ENCODE measurements at places on chromosomes 13 and 19. TPM values are rescaled to one million over a fixed set of nuclear protein-coding genes. Genes with fewer than 3 reads are reported as not detected.

GRCh38 chr13:61960981-61961380, 545.3 kb upstream of the PCDH20 start:
- no peak for DNase-seq
- no peaks in the 10 kb centered on the region for H3K27me3 ChIP-seq
- no peaks in the 10 kb centered on the region for H3K4me1 ChIP-seq

DNA sequence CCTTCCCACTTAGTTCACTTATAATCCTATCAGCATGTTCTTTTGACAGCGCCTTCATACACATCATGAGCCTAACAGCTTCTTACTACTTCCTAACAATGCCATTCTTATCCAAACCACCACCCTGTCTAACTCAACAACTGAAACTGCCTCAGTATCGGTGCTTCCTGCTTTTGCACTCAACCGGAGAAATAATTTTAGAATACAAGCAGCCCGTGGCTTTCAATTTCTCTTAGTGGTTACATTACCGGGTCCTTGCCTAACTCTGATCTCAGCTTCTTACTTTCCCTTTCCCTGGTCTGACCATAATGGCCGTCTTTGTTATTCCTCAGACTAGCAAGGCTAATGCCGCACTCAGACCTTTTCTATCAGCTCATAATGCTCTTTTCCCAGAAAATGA, 17.0 kb downstream of the ZFP82 start:
- no peak for DNase-seq
- peaks cover 2% of the 10 kb centered on the region for H3K36me3 ChIP-seq
- no peak overlapping the region for H3K4me3 ChIP-seq
- no peaks in the 10 kb centered on the region for H3K4me1 ChIP-seq

The SUPT5H gene
- 113 TPM for total RNA-seq

GRCh38 chr13:70051531-70051930, 56.1 kb upstream of the ATXN8OS start:
- no peaks in the 10 kb centered on the region for H3K4me1 ChIP-seq
- no peak overlapping the region for H3K27ac ChIP-seq
- no peak overlapping the region for H3K4me3 ChIP-seq
- no peaks in the 10 kb centered on the region for H3K27me3 ChIP-seq
- H3K36me3 ChIP-seq: no peaks in the 10 kb centered on the region
- DNase-seq: no peak

GRCh38 chr13:75693227-75693626, 57.1 kb downstream of the LMO7 start:
- H3K27ac ChIP-seq: no peak overlapping the region
- no peaks in the 10 kb centered on the region for H3K27me3 ChIP-seq
- no peak for DNase-seq

DNA sequence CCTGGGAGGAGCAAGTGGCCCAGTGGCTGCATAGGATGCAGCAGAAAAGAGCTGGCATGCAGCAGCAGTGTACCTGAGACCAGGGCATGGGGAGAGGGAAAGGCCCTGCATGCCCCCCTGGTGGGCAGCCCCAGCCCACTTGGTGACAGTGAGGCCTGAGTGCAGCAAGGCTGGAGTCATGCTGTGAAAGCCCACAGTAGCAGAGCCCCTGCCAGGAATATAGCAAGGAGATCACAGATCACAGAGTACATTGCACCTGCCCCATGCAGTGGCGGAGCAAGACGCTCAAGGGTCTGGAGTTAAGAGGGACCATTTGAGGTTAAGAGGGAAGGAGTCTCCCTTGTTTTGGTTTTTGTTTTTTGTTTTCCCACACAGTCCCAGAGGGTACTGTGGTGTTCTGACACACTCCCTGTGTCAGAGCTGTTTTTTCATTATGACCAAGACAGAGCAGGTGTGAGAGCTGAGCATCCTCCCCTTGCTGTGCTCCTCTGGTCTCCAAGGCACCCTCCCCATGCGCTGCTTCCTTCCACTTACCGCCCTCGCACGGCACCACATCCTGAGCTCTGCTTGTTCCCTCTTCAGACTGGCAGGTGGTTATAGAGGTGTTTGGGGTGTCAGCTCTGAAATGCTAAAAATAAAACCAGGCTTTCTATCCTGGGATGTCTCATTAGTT, 85.0 kb upstream of the UBL3 start:
- no peak overlapping the region for H3K27ac ChIP-seq
- no peak for DNase-seq
- no peak overlapping the region for H3K4me3 ChIP-seq
- no peaks in the 10 kb centered on the region for H3K4me1 ChIP-seq
- no peaks in the 10 kb centered on the region for H3K36me3 ChIP-seq
- no peaks in the 10 kb centered on the region for H3K27me3 ChIP-seq

DNA sequence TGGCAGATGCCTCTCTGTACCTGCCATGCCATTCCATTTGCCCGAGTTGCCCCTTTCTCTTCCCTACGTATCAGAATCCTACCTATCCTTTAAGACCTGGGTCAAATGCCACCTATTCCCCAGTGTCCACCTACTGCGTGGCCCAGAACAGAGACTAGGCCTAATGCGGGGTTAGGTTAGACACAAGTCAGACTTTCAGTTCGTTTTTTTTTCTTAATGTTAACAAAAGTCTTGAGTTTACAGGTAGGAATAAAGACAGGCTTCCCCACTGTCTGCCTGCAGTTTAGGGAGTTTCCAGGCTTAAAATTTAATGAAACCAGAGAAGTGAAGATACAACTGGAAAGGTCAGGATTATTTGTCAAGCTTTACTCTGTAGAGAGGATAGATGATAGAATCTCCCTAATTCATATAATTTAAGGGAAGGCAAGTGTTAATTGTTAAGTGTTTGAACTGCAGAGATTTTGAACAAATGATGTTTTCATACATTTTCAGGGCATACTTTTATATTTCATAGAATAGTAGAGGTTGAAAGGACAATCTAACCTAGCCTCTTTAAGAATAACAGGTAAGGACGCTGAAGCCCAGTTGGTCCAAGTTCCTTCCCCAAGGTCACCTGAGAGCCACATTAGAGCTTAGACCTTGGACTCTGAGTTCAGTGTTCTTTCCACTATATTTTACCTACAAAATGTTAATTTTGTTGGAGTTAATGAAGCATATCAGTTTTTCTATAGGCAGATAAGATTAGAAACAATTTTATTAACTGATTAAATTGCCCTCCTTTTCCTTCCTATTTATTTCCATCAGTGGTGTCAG, 35.8 kb downstream of the FRY start:
- H3K27ac ChIP-seq: no peak overlapping the region
- no peak for DNase-seq
- H3K27me3 ChIP-seq: no peaks in the 10 kb centered on the region

- H3K36me3 ChIP-seq: no peaks in the 10 kb centered on the region
- peak overlapping the region; percentile 91 for H3K27ac ChIP-seq
- peaks cover 34% of the 10 kb centered on the region for H3K4me1 ChIP-seq
- H3K4me3 ChIP-seq: peak overlapping the region; percentile 98
- no peaks in the 10 kb centered on the region for H3K27me3 ChIP-seq
These were observed 591 bp downstream of the ZNF823 start for GRCh38 chr19:11737964-11738745.

DNA sequence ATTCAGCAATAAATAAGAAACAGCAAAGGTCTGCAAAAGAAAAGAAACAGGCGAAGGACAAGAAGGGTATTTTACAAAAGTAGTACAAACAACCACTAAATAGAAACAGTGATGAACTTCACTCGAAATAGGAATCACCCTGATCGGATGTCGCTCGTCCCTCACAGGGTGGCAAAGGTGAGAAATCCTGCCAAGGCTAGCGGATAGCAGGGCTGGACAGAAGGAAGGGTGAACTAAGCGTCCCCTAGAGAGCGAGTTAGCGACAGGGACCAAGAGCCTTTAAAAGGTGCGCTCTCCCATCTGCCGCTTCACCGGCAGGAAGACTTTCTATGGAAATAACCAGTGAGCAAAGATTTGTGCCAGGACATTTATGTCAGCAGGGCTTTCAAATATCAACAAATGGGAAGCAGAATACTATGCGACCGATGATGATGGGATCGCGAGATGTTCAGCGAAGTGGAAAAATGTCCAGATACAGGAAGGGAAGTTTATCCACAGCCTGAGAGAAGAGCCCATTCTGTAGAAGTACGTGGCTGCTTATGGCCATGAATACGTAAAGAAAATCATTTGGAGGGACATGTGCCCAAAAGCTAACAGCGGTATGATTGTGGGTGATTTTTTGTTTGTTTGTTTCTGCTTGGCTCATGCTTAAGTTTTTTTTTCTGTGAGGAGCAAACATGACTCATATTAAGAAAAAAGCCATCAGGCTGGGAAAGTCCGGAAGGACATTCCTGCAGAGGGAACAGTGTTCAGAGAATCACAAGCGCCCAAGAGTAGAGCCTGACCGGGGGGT, 18.9 kb downstream of the ELAVL1 start:
- peaks cover 24% of the 10 kb centered on the region for H3K4me1 ChIP-seq
- H3K4me3 ChIP-seq: no peak overlapping the region
- no peak for DNase-seq
- H3K27me3 ChIP-seq: no peaks in the 10 kb centered on the region

DNA sequence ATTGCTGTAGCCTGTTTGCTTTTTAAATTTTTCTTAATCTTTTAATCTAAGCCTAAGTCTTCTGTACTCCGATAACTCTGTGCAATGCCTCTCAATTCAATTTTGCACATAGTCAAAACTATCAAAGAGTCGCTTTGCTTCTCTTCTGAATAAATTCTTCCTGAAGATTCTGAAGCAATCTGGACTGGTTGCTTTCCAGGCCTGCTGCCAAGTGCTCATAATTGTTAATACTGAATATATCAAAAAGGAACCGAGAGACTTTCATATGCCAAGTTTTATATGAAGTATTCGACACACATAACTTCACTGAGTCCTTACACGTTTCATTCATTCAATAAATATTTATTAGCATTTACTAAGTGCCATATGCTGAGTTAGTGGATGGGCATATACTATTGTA, 91.3 kb downstream of the EDNRB start:
- DNase-seq: no peak
- no peak overlapping the region for H3K4me3 ChIP-seq
- no peaks in the 10 kb centered on the region for H3K36me3 ChIP-seq
- H3K27ac ChIP-seq: no peak overlapping the region
- H3K4me1 ChIP-seq: no peaks in the 10 kb centered on the region

The S1PR4 gene
- not detected for total RNA-seq

The PSG4 gene
- total RNA-seq: 8.3 TPM

- peaks cover 7% of the 10 kb centered on the region for H3K4me1 ChIP-seq
- no peak overlapping the region for H3K27ac ChIP-seq
- DNase-seq: no peak
- no peaks in the 10 kb centered on the region for H3K36me3 ChIP-seq
- H3K4me3 ChIP-seq: no peak overlapping the region
These were observed 21.0 kb downstream of the TNFSF9 start for GRCh38 chr19:6551607-6552450.

The BICRA gene
- total RNA-seq: 5.2 TPM

DNA sequence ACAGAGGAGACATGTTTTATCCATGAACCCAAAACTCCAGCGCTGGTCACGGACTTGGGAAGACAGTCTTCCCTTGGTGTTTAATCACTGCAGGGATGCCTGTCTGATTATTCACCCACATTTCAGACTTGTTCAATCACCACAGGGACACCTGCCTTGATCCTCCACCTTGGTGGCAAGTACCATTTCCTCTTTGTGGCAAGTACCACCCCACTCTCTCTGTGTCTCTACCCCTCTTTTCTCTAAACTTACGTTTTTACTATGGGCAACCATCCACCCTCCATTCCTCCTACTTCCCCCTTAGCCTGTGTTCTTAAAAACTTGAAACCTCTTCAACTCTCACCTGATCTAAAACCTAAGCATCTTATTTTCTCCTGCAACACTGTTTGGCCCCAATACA, 16.8 kb downstream of the ZNF83 start:
- no peaks in the 10 kb centered on the region for H3K4me1 ChIP-seq
- no peak for DNase-seq
- H3K27ac ChIP-seq: no peak overlapping the region
- H3K36me3 ChIP-seq: peaks cover 49% of the 10 kb centered on the region
- H3K27me3 ChIP-seq: no peaks in the 10 kb centered on the region

DNA sequence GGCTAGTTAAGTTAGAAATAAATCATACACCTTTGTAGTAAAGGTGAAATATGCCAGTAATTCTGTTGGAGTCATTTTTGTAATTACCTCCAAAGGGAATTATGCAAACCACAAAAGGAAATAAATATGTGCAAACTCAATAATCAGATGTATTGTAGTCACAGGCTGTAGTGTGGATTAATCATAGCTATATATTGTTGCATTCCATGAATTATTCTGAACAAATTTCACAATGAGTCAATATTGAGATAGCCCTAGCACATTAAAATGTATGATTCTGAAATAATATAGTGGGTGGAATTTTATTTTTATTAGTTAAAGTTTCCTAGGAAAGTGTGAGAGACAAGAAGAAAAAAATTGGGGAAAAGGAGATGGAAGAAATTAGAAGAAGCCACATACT, 790.5 kb upstream of the PCDH20 start:
- no peak overlapping the region for H3K4me3 ChIP-seq
- H3K4me1 ChIP-seq: no peaks in the 10 kb centered on the region
- no peak for DNase-seq
- no peaks in the 10 kb centered on the region for H3K27me3 ChIP-seq

The PGPEP1 gene
- 27.5 TPM for total RNA-seq

DNA sequence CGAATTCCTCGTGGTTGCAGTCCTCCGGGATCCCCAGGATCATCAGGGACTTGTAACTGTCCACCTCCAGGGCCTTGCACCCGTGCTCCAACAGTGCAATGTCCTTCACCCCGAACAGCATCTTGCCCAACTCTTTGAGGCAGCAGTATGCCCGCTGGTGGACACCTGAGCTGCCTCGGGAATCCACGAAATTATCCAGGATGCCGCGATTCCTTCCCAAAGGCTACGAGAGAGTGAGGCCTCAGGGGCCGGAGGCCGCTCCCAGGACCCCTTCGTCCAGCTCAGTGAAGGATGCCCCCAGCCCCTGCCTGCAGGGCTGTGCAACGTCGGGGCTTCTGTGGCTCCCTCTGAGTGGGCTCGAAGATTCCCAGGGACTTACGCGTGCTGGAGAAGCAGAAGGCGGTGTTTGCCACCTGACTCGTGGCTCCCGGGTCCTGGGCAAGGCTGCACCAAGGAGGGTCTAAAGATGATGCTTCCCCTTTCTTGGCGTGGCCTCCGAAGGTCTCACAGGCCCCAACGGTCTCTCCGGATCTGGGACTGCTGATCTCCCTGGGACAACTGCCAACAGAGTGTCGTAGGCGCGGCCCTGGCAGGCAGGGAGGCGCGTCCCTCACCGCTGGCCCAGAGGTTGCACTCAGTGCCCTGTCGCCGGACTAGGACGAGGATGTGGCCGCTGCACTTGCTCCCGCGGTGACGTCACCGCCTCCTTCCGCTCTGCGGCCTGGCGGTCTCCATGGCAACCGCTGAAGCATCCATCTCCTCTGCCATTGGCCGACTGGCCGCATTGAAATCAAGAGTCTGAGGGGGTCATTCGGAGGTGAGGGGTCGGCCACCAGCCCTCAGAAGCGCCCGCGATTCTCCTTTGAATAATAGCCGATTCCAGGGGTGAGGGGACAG, at the start of gene PNMA8C:
PNMA8C (minus strand) TSS at position 698 of the 897 bp plus-strand sequence; CDS start at position 121, 577 bp downstream.
- H3K27ac ChIP-seq: no peak within 1 kb of the TSS
- no peak for DNase-seq
- H3K27me3 ChIP-seq: no peaks in the 10 kb centered on the region
- H3K4me3 ChIP-seq: peak within 1 kb of the TSS; percentile 4
- H3K36me3 ChIP-seq: no peaks in the 10 kb centered on the region

GRCh38 chr13:40391788-40392187, 274.7 kb downstream of the FOXO1 start:
- no peaks in the 10 kb centered on the region for H3K36me3 ChIP-seq
- DNase-seq: no peak
- H3K27me3 ChIP-seq: no peaks in the 10 kb centered on the region
- no peak overlapping the region for H3K27ac ChIP-seq
- H3K4me1 ChIP-seq: no peaks in the 10 kb centered on the region

The FAAP24 gene
- 0.98 TPM for total RNA-seq

The CGB3 gene
- not detected for total RNA-seq

The YJEFN3 gene
- 2.5 TPM for total RNA-seq

Measured in vagina (tissue), 2 donors.